ENCODE measurements at places on chromosomes 7 and 10. TPM values are rescaled to one million over a fixed set of nuclear protein-coding genes. Genes with fewer than 3 reads are reported as not detected.

The CDNF gene
- 7.3 TPM for total RNA-seq

DNA sequence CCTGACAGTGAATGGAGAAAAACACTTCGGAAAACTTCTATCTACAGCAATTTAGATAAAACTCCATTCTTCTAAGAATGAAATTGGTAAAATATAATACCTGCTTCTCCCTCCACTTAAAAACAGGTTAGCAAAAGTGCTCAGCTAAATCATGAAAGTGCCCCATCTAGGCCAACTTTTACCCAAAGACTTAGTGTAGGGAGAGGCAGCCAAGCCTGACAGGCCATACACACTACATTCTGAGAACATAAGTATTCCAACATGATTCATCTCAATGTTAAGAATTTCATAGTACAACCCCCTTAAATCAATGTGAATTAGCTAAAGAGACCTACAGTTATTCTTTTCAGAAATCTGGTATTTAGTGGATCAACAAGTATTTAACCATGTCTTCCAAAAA, 7.2 kb downstream of the FAM3C start:
- DNase-seq = no peak

The LIPN gene
- total RNA-seq = not detected

DNA sequence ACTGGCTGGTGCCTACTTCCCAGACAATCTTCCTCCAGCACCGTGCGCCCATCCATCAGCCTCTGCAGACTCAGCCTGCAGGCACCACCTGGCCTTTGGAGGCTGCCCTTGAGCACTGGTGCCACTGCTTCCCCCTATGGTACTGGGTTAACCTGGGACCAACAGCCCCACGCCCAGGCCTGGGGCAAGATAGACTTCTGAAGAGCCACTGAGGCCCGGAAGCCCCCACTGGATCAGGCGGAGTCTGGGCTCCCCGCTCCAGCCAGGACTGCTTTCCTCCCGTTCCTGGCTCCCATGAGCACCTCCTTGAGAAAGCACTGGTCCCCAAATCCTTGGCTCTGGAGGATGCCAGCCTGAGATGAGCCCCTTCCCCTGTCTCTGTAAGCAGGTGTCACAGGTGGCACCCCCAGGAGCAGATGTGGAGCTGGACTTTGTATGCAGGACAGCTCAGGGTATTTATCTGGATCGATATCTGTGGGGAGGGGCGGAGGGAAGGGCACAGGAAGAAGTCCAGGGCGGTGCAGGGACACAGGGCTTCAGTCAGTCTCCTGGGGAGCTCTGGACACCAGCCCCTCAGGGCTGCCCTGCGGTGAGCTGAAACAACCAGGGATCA, 206.5 kb upstream of the PPP2R2D start:
- DNase-seq = no peak

DNA sequence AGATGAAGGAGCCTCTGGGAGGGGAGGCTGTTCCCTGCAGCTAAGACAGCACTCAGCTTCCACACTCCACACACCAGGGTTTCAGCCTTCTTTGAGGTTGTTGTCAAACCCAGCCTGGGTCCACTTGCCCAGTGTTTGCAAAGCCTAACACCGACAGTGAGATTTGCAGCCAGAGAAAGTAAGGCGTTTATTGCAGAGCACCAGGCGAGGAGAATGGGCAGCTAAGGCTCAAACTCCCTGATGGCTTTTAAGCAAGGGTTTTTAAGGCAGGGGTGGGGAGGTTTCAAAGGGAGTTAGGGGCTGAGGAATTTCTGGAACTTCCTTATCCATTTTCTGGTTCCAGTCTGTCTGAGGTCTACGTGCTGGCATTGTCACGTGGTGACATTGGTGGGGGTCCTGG, 4.7 kb upstream of the ZNF775 start:
- no peak for DNase-seq

- no peak for DNase-seq
Observed at GRCh38 chr7:146129296-146129695, 12.7 kb downstream of the CNTNAP2 start.

DNA sequence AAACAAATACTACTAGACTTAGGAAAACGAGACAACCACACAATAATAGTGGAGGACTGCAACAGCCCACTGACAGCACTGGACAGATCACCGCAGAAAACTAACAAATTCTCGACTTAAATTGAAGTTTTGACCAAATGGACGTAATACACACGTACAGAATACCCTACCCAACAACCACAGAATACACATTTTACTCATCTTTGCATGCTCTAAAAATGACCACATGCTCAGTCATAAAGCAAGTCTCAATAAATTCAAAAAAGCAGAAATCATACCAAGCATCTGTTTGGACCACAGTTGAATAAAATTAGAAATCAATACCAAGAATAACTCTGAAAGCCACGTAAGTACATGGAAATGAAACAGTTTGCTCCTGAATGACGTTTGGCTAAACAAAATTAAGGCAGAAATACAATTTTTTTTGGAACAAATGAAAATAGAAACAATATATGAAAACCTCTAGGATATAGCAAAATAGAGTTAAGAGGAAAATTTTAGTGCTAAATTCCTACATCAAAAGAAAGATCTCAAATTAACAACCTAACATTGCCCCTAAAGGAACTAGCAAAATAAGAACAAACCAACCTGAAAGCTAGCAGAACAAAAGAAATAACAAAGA, 30.6 kb downstream of the MAPK8 start:
- DNase-seq = no peak

The ACTR3C gene
- 5.4 TPM for total RNA-seq

- no peak for DNase-seq
Observed at GRCh38 chr10:88253-88652, 39.2 kb upstream of the TUBB8 start.

DNA sequence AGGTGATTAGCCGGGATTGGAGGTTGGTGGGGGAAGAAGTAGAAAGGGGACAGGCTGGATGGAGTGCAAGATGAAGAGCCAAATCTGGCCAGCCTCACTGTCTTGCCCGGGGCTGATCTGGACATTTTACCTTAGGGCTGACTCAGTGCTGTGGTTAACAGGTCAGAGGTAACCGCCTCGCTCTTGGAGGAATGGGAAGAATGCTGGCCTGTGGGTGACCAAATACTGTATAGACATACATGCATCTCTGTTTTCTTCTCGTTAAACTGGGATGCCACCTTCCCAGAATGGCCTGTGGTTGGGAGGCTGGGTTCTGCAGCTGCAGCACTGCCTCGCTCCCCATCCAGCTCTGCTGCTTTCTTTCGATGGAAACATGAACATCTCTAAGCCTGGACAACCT, 120.0 kb downstream of the SEC23IP start:
- no peak for DNase-seq

GRCh38 chr10:93293999-93294398, 188.1 kb downstream of the MYOF start:
- DNase-seq = no peak

The HOXA7 gene
- 4.8 TPM for total RNA-seq

All from omental fat pad (tissue), 4 donors.